ENCODE measurements at places on chromosomes 7 and 10. TPM values are rescaled to one million over a fixed set of nuclear protein-coding genes. Genes with fewer than 3 reads are reported as not detected.

The IFIT1 gene
- total RNA-seq: 1.8 TPM

The ERVW-1 gene
- total RNA-seq: not detected

The EFCAB10 gene
- 3.1 TPM for total RNA-seq

The HABP2 gene
- not detected for total RNA-seq

The SMKR1 gene
- total RNA-seq: 1.2 TPM

The CALCR gene
- total RNA-seq: 3.0 TPM

The PLCE1 gene
- total RNA-seq: 0.06 TPM

GRCh38 chr7:83681200-83681778 is 32.4 kb upstream of the SEMA3E start:
- no peak overlapping the region for H3K4me3 ChIP-seq
- no peak for DNase-seq
- H3K27ac ChIP-seq: no peak overlapping the region
- no peaks in the 10 kb centered on the region for H3K36me3 ChIP-seq
- H3K27me3 ChIP-seq: peaks cover 2% of the 10 kb centered on the region
- no peaks in the 10 kb centered on the region for H3K4me1 ChIP-seq

DNA sequence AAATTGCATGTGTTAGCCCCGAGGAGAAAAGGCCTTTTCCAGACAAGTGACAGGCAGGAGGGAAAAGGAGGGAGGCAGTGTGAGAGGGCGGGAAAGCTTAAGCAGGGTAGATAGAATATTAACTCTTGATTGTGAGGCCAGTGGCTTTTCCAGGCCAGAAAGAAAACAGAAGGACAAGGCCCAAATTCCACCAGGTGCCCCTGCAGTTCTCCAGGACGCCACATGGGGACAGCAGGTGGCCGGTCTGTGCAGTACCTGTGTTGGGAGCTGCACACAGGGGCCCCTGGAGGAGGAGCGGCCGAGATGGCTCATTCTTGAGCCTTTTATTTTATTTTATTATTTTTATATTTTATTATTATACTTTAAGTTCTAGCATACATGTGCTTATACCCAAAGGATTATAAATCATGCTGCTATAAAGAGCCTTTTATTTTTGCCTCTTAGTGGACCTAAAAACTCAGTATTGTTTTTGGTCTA is 141.3 kb upstream of the KLF14 start:
- no peaks in the 10 kb centered on the region for H3K36me3 ChIP-seq
- peaks cover 10% of the 10 kb centered on the region for H3K4me1 ChIP-seq

- no peak overlapping the region for H3K27ac ChIP-seq
- H3K36me3 ChIP-seq: no peaks in the 10 kb centered on the region
- H3K27me3 ChIP-seq: peaks cover 5% of the 10 kb centered on the region
- no peaks in the 10 kb centered on the region for H3K4me1 ChIP-seq
- no peak overlapping the region for H3K4me3 ChIP-seq
Measured at GRCh38 chr10:124392626-124393342, 25.9 kb downstream of the OAT start.

GRCh38 chr7:25739143-25739542 is 412.9 kb upstream of the NFE2L3 start:
- peaks cover 4% of the 10 kb centered on the region for H3K4me1 ChIP-seq
- no peak for DNase-seq

- H3K4me1 ChIP-seq: no peaks in the 10 kb centered on the region
- H3K27ac ChIP-seq: no peak overlapping the region
- no peak overlapping the region for H3K4me3 ChIP-seq
- no peaks in the 10 kb centered on the region for H3K27me3 ChIP-seq
- no peaks in the 10 kb centered on the region for H3K36me3 ChIP-seq
- DNase-seq: no peak
Measured at GRCh38 chr7:55177589-55178261, 158.9 kb downstream of the EGFR start.

- no peak for DNase-seq
- no peaks in the 10 kb centered on the region for H3K27me3 ChIP-seq
- H3K4me3 ChIP-seq: no peak overlapping the region
- H3K4me1 ChIP-seq: no peaks in the 10 kb centered on the region
Measured at GRCh38 chr10:61732629-61733278, 70.0 kb downstream of the CABCOCO1 start.

DNA sequence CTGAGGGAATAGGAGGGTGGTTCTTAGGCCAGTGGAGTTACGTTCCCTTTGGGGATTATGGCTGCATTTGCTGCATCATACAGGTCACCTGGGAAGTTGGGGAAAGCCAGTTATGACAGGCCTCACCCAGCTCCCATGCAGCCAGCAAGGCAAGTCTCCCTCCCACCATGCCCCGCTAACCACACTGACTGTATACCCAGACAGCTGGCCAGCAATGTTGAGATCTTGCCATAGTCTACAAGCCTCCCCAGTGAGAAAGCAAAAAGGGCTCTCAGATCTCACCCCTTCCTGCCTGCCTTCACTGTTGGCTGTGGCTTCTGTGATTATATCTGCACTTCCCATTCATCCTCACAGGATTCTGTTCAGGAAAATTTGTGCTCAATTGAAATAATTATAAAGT is 133.3 kb upstream of the HGF start:
- no peak for DNase-seq
- H3K4me1 ChIP-seq: no peaks in the 10 kb centered on the region
- H3K27me3 ChIP-seq: no peaks in the 10 kb centered on the region
- H3K27ac ChIP-seq: no peak overlapping the region
- H3K36me3 ChIP-seq: no peaks in the 10 kb centered on the region

GRCh38 chr10:35640474-35640873 is 1.6 kb downstream of the FZD8 start:
- peaks cover 17% of the 10 kb centered on the region for H3K4me1 ChIP-seq
- DNase-seq: peak; percentile 75
- H3K27me3 ChIP-seq: peaks cover 3% of the 10 kb centered on the region
- H3K27ac ChIP-seq: no peak overlapping the region
- no peaks in the 10 kb centered on the region for H3K36me3 ChIP-seq

GRCh38 chr7:55474944-55475854 is 97.1 kb downstream of the VOPP1 start:
- no peak overlapping the region for H3K4me3 ChIP-seq
- H3K27ac ChIP-seq: no peak overlapping the region
- H3K27me3 ChIP-seq: no peaks in the 10 kb centered on the region
- DNase-seq: no peak
- no peaks in the 10 kb centered on the region for H3K36me3 ChIP-seq
- H3K4me1 ChIP-seq: no peaks in the 10 kb centered on the region

DNA sequence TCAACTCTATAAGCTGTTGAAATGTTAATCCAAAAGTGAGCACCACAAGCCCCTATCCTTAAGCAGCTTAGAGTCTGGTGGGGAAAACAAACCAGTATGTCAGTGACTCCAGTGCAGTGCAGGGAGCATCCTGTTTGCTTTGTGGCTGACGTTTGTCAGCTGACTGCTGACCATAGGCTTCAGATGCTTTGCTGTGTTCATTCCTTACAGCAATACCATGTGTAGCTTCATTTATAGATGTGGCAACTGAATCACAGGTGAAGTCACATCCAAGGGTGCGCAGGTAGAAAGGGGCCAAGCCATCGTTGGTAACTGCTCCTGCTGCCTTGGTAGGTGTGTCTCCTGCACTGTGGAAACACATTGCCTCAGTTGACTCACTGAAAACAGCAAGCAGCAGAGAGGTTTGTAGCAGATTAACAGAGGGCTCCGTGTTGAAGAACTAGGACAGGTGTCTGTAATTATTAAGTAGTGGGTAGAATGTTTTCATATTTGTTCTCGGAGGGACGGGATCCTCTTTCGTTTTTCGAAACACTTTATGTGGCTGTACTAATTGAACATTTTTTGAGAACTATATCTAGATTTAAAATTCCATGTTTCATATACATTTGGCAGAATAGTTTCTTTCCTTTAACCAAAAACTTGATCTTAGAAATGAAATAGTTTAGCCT is 2.0 kb downstream of the INSIG1 start:
- H3K4me3 ChIP-seq: peak overlapping the region; percentile 65
- peaks cover 15% of the 10 kb centered on the region for H3K4me1 ChIP-seq
- no peak overlapping the region for H3K27ac ChIP-seq
- H3K36me3 ChIP-seq: peaks cover 45% of the 10 kb centered on the region
- no peak for DNase-seq
- H3K27me3 ChIP-seq: no peaks in the 10 kb centered on the region

GRCh38 chr7:38181111-38181510 is 3.1 kb downstream of the STARD3NL start:
- H3K4me3 ChIP-seq: no peak overlapping the region
- no peaks in the 10 kb centered on the region for H3K27me3 ChIP-seq
- H3K27ac ChIP-seq: no peak overlapping the region

DNA sequence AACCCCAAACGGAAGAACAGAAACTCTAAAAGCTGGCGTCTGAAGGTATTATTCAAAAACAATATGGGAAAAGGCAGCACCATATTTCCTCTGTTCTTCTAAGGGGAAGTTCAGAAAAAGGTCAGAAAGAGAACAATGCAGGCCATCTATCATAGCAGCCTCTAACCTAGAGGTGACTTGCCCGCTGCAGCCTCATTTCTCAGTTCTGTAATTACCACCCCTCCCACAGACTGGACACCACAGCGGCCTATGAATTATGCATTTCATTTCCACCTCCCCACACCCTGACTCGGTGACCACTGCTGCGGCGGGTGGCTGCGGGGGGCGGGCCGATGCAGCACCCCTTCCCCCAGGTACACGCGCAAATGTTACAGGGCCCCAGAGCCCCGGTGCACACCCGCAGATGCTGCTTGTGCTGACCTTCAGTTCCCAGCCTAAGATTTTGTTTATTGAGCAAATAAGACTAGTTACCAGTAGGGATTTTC is 125.5 kb downstream of the CLEC2L start:
- H3K27me3 ChIP-seq: no peaks in the 10 kb centered on the region
- no peak overlapping the region for H3K4me3 ChIP-seq
- H3K27ac ChIP-seq: no peak overlapping the region
- peaks cover 8% of the 10 kb centered on the region for H3K4me1 ChIP-seq
- DNase-seq: no peak

- DNase-seq: no peak
- H3K27me3 ChIP-seq: no peaks in the 10 kb centered on the region
Measured at GRCh38 chr10:113426181-113426877, 126.5 kb upstream of the HABP2 start.

GRCh38 chr10:52662256-52662655 is 110.3 kb downstream of the MBL2 start:
- no peak for DNase-seq
- H3K36me3 ChIP-seq: no peaks in the 10 kb centered on the region
- no peaks in the 10 kb centered on the region for H3K27me3 ChIP-seq
- H3K4me3 ChIP-seq: no peak overlapping the region

GRCh38 chr7:42139751-42140150 is 97.3 kb downstream of the GLI3 start:
- peak; percentile 30 for DNase-seq
- H3K4me3 ChIP-seq: no peak overlapping the region
- H3K4me1 ChIP-seq: peaks cover 2% of the 10 kb centered on the region
- no peaks in the 10 kb centered on the region for H3K27me3 ChIP-seq
- no peak overlapping the region for H3K27ac ChIP-seq
